ENCODE measurements at places on chromosomes 6 and 20.

DNA sequence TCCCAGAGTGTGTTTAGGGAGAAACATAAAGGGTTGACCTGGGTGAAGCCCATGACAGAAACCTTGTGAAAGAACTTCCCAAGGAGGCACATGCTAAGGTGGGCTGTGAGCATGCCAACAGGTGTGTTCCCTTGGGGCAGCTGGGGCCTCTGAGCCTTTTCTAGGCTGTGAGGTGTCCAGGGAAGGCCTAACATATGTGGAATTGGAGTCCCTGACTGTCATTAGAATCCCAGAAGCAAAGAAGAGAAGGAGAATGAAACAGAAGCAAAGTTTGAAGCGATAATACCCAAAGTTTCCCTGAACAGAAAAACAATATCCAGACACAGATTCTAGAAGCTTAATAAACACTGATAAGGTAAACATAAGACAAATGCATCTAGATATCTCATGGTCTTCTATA, 143.3 kb downstream of the CD83 start:
- no peak for DNase-seq

GRCh38 chr20:366041-366718, 14.4 kb upstream of the TRIB3 start:
- no peak for DNase-seq

DNA sequence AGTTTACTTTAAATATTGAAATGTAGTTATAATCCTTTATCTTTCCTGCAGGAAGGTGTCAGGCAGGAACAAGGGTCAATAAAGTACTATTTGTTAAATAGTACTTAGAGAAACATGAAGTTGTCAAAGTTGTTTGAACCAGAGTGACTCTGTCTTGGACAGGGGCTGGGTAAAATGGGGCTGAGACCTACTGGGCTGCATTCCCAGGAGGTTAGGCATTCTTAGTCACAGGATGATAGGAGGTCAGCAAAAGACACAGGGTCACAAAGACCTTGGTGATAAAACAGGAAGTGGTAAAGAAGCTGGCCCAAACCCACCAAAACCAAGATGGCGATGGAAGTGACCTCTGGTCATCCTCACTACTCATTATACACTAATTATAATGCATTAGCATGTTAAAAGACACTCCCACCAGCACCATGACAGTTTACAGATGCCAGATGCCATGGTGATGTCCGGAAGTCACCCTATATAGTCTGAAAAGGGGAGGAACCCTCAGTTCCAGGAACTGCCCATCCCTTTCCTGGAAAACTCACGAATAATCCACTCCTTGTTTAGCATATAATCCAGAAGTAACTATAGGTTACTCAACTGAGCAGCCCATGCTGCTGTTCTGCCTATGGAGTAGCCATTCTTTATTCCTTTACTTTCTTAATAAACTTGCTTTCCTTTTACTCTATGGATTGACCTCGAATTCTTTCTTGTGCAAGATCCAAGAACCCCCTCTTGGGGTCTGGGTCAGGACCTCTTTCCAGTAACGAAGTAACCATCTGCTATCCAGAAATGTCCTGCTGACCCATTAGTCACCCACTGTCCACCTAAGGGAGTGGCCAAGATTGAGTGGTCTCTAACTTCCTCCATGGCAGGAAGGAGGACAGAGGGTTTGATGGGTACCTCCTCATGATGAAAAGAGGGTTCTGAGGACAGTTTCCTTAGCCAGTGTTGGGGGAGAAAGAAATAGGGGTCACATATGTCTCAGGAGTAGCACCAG, 19.6 kb downstream of the SLC22A2 start:
- DNase-seq = no peak

DNA sequence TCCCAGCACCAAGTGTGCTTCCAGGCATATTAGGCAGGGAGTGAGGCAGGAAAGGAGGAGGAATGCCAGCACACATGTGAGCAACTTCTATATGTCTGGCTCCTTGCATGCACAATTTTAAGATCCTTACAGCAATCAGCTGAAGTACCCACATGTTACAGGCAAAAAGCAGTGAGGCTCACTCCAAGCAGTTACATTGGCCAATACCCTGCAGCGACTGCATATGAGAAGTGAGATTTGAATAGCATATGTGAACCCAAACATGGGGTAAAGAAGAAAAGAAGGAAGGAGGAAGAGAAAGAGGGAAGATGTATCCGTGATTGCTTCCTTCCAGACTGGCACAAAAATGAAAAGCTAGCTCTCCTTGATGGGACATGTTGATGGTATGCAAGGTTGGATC, 193.6 kb downstream of the PTPRT start:
- no peak for DNase-seq

DNA sequence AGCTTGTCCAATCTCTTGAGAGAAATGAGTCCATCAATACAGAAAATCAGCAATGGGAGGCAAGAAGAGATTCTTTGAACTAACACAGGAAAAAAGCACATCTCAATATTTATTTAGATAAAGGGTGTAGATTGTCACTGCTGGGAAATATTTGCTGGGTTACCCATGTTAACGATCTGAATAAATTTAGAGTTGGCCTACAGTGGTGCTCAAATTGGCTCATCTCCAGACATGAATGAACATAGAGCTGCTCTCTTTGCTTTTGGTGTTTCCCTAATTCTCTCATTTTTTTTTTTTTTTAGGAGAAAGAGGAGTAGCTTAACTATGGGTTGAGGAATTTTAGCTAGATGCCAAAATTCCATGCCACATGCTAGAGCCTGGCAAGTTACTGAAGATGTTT, 471.2 kb downstream of the PKHD1 start:
- DNase-seq = no peak

GRCh38 chr6:135985471-135985870, 134.0 kb downstream of the PDE7B start:
- DNase-seq = no peak

DNA sequence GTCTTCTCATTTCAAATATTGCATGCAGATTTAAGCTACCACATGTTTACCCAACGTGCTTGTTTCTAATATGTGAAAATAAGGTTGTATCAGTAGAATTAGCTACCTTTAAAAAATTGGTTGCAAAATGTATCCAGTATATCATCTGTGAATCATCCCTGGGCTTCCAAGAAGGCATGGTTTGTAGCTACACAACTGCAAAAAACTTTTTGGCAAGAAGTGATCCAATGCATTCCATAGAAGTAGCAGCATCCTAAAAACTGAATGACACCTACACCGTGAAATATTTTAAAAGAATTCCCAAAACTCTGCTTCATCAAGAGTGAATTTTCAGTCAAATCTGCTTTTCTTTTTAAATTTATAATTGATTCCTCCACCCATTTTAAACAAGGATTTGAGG, 89.1 kb downstream of the AIG1 start:
- DNase-seq = no peak

GRCh38 chr6:113169484-113169883, 687.7 kb upstream of the MARCKS start:
- no peak for DNase-seq

DNA sequence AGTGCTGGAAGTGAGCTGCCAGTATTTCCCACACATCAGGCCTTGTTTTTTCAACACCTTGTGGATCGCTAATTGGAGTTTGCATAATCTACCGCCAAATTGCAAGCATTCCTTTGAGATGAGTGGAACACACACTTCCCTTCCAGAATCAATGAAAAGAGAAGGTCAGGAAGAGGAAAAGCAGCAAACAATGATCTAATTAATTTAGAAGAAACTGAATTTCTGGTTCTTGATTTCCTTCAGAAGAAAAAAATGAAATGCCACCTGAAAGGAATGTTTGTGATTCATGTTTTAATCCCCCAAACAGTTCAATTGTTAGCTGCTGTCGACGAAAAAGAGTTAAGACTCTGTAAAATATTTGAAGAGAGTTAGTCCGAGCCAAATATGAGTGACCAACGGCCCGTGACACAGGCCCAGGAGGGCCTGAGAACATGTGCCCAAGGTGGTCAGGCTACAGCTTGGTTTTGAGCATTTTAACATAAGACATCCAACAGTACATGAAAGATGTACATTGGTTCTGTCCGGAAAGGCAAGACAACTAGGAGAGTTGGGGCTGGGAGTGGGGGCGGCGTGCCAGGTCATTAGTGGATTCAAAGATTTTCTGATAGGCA, 182.3 kb downstream of the MTFR2 start:
- peak; percentile 32 for DNase-seq

DNA sequence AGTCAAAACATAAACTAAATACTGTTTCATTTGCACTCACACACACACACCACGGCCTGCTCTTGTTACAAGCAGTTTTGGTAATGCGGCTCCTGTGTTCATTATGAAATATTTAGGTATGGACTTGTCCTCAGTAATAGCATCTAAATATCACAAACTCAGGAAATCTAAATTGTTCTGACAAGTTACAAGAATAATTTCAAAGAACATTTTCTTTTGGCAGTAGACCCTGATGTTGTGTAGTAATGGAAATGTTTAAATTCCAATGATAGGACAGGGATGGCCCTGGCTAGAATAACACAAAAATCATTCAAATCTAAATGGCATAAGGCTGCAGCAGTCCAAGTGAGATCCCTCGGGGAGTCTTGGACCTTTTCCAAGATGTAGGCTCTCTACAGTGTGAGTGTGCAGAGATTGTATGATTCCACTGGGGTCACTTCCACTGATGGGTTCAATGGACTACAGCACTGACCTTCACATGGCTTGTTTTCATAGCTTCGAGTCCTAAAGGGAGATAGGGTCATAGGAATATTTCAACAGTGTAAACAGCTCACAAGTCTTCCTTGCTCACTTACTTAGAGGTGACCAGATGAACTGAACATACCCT, 210.6 kb upstream of the PLCB4 start:
- DNase-seq = no peak

DNA sequence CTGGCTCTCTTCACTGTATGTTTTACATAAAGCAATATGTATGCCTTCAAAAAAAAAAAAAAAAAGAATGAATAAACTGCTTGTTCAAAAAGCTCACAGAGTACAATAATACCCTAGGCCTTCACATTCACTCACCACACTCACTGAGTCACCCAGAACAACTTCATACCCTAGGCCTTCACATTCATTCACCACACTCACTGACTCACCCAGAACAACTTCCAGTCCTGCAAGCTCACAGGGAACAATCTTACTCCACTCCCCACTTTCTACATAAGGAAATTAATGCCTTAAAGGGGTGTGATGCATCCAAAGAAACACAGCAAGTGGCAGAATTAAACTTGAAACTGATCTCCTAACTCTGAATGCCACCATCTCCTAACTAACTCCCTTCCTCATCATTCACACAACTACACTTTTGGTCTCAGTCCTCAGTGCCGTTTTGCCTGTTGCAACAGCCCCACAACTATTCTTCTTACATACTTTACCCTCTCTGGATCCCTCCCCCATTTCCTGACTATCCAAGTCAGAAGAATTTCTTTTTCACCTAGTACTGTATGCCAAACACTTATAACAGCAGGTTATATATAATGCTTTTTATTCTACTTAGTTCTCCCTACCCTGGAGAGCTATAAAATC, 34.2 kb downstream of the NHSL1 start:
- DNase-seq = no peak

GRCh38 chr6:38572186-38572813, 67.4 kb downstream of the BTBD9 start:
- no peak for DNase-seq

GRCh38 chr20:37426978-37427377, 81.0 kb downstream of the SRC start:
- DNase-seq = no peak

DNA sequence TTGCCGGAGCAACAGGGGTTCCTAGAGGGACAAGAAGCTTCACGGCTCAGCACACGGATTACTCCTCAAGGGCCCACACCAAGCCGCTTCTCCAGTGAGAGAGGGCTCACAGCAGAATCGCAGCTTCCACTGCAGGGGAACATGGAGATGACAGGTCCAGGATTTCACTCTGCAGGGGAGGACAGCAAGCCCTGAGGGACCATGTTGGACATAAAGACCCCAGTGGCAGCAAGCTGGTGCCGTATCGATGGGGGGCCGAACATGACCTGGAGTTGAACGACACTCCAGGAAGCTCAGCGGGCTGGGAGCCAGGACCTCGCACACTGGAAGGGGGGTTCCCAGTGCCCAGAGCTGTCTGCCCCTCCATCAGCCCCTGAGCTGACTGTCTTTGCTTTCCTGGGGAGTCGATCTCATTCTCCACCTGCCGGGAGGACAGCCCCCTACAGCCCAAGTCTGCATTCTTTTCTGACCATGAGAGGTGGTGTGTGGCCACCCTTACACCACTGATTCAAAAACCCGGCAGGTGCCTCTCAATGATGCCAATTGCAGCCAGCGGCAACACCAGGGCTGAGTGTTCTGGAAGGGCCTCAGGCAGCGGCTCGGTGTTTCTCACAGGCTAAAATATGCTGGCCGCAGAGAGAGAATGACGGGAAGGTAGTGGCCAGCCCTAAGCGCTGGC, 194.5 kb upstream of the CDH4 start:
- DNase-seq = no peak

- DNase-seq = no peak
These were observed 162.7 kb downstream of the KCNQ5 start for GRCh38 chr6:72784581-72784980.

DNA sequence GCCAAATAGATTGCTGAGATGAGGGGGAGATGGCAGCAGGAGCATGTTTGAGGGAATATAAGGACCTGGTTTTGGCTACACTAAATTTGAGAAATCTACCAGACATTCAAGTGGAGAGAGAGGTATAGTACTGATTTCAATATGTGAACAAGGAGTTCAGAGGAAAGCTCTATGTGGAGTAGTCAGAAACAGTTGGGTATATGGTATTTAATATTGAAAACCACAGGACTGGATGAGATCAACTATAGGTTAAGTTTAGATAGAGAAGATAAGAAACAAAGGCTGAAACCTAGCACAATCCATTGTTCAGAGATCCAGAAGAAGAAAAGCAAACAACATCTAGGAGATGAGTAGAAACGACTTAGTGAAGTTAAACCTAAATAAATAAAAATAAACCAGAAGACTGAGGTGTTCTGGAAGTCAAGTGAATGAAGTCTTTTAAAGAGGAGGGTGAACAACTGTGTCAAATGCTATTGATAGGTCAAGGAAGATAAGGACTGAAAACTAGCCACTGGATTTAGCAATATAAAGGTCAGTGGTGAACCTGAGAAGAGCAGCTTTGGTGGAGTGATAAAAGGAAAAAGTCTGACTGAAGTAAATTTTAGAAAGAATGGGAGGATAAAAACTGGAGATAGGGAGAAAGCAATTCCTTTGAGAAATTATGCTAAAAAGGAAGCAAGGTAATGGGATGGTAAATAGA, 121.2 kb upstream of the RUNX2 start:
- DNase-seq = no peak

DNA sequence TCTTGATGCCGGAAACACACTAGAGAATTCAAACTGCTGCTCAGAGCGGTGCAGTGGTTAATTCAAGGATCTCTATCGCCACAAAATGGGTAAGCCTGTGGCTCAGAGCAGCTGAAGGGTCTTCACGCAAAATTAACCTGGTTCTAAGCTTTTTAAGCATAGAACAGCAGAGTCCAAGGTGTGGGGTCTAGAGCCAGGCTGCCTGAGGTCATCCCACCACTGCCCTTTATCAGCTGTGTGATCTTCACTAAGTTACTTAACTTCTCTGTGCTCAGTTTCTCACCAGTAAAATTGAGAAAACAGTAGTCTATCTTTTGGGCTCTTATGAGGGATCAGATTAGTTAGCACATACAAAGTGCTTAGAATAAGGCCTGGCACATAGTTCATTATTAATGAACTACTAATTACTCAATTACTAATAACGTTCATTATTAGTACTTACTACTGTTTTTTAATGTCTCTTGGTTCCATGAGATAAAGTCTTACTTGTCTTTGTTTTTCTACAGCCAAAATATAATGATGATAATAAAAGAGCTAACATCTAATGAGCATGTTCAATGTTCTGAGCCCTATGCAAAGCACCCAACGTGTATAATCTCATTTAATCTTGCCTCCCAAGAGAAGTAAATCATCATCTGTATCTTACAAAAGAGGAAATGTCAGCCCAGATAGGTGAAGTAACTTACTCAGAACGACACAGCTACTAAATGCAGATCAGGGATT, 92.9 kb downstream of the NFATC2 start:
- no peak for DNase-seq
